ENCODE measurements at places on chromosomes 2 and 18.

DNA sequence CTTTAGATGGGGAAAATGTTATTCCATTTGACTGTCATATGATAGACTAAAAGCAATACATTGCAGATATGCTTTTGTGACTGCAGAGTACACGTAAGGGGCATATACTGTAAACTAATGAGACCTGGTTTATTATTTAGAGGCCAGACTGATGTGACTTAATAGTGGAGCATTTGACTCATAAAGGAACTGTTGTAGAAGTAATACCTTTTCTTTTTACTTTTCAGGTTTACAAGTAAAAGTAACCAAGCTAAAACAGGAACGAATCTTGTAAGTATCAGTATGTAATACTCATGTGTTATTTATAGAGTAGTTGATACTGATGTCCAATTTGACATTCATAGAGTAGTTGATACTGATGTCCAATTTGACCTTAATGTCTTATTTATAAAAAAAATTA, 13.1 kb downstream of the RBBP8 start:
- no peak for DNase-seq

DNA sequence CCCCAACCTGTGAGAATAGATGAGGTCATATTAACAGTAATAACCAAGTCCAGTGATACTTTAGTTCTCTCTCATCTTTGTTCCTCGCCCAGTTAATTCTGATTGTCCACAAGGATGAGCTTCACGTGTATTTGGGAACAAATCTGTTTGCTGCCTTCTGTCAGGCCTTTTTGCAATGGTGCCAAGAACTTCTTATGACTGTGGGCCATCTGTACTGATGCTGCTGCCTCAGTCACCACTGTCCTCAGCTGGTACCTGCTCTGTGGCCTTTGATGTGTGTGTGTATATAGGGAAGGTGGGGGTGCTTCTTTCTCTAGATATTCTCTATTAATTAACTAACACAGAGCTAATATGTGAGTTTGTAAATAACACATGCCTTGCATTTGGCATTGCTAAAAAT, 392.9 kb downstream of the TGIF1 start:
- DNase-seq: no peak

- no peak for DNase-seq
These were observed 50.7 kb upstream of the RNU4ATAC start for GRCh38 chr2:121479882-121480522.

DNA sequence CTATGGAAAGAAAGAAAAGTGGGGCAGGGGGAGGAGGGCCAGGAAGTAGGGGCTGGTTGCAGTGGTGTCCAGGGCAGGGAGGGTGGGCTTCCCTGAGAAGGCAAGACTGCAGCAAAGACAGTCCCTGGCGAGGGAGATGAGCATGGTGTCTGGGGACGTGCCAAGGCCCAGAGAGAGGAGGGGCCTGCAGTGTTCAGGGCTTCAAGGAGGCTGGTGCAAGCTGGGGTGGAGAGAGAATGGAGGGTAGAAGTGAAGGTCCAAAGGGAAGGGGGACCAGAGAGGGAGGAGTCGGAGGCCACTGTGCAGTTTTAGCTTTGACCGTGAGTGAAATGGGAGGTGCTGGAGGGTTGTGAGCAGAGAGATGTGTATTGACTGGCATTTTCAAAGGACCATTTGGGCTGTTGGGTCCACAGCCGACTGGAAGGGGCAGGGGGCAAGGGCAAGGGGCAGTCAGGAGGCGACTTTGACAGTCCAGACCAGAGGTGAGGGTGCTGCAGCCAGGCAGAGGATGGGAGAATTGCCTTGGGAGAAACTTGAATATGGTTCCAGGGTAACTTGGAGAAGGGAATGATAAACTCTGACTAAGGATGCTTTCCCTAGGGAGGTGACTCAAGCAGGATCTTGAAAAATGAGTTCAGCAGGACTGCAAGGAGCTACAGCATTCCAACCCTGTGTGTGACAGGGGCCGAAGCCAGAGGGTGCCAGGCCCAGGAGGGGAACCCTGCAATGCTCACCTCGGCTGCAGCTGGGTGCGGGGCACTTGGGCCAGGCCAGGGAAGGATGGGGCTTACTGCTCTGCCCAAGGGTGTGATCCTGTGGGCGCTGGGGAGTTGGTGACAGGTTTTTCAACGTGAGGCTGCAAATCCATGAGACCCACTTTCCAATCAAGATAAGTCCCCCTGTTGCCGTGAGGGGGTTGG, 177.1 kb upstream of the HAAO start:
- DNase-seq: peak; percentile 5

Data from trophoblast cell (in vitro differentiated cells and primary cell).